Activated T-helper 2 cell treated with anti-CD3 and anti-CD28 coated beads, Interferon-gamma antibody, Interleukin-2, Interleukin-4, amounts not matched to agents 10 μg/mL and 5 μg/mL and 100 μg/mL, durations not matched to agents 14 hours and 24 hours and 36 hours (primary cell): ENCODE measurements at places on chromosomes 5 and 9.

DNA sequence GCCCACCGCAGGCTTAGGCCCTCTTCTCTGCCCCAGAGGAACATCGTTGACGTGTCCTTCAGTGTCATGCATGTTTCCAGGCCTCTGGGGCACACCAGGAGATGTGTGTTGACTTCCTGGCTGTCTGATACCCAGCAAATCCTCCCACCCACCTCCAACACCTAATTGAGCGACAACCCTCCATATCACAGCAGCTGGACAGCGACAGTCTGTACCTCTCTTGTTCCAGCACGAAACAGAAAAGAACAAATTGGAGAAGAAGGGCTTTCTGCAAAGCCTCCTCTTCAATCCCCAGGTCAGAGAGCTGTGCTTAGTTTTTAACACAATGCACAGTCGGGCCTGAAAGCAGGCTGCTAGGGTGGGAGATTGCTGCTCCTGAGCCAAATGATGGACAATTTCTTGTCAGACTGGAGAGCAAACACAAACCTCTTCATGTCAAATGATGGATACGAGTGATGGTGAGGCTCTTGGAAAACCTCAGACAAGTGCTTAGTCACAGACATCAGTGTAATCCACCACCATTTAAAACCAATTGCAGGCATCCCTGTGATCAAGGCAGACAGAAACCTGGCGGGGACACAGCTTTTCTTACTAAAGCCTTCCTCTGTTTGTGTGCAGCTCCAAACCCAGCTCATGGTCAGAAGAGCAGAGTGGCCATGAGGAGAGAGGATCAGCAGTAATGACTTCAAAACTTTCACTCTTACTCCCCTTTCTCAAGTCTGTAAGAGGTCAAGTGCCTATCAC, 110.6 kb downstream of the EBF1 start:
- no peaks in the 10 kb centered on the region for H3K27me3 ChIP-seq
- DNase-seq: no peak
- no peak overlapping the region for H3K4me3 ChIP-seq
- no peak overlapping the region for H3K27ac ChIP-seq

- H3K27ac ChIP-seq: no peak overlapping the region
- peaks cover 7% of the 10 kb centered on the region for H3K27me3 ChIP-seq
- no peaks in the 10 kb centered on the region for H3K36me3 ChIP-seq
- no peak for DNase-seq
Measured at GRCh38 chr5:140602147-140602546, 30.8 kb downstream of the CD14 start.

DNA sequence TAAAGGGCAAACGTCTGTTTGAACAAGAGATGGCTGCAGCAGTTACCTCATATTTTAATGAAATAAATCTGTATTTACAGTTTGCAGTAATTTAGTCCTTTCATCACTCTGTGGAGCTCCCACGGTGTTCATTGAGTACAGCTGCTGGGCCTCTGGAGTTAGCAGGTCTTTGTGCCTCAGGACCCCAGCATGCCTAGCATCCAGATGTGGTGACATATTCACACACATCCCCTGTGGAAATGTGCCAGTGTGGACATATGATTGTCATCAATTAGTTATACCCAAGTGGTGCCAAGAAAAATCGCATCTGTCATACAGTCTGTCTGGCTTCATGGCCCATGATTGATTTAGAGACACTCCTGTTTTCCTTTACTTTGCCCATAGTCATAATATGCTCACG, 77.3 kb downstream of the NNT start:
- no peaks in the 10 kb centered on the region for H3K27me3 ChIP-seq
- peaks cover 28% of the 10 kb centered on the region for H3K36me3 ChIP-seq
- no peak overlapping the region for H3K4me3 ChIP-seq
- H3K4me1 ChIP-seq: peaks cover 6% of the 10 kb centered on the region
- no peak for DNase-seq

DNA sequence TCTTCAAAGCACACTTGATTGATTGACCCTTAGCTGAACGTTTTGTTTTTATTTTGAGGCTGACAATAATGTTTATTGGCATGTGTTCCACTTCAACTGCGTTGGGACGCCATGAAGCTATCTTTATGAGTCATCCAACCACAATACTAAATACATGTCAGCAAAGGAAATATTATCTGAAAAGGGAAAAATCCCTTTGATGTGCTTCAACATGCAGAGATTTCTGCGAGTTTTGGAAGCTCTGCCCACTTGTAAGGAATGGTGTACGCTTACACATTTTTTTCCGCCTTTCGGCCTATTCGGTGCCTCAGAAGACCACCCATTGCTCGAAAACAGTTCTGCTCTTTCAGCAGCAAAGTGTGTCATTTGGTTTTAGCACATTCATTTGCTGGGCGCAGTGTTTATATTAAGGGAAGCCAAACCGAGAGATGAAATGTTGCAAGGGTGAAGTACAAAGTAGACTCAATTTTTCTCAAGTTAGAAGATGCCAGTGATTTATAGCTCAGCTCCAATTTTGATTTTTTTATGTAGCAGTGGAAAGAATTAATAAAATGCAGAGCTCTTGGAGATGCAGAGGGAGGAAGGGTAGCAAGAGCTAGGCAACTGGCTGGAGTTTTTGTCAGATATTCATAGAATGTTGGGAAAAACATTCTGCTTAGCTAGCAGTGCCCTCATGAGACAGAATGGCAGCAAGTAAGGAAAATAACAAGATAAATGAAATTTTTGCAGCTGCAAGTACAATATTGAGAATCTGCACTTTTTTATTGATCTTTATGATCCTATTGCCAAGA, 68.9 kb downstream of the PRDM6 start:
- DNase-seq: no peak
- H3K4me1 ChIP-seq: no peaks in the 10 kb centered on the region
- peaks cover 16% of the 10 kb centered on the region for H3K27me3 ChIP-seq
- no peak overlapping the region for H3K27ac ChIP-seq
- no peaks in the 10 kb centered on the region for H3K36me3 ChIP-seq

DNA sequence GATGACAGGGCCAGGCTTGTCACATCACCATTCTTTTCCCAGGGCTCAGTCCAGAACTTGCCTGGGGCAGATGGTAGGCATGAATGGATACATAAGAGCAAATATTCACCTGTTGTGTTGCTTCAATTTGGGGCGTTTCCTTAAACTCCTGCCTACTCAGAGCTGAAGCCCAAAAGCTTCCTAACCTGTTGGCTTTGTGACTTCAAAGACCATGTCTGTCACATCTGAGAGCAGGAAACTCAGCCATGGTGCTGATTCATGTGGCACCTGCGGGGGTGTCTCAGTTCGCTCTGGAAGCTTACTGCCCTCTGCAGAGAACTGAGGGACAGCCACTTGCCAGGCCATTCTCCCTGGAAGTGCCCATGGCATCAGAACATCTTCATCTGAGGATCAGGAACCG, 246.6 kb downstream of the HSPA4 start:
- H3K36me3 ChIP-seq: no peaks in the 10 kb centered on the region
- DNase-seq: no peak
- no peaks in the 10 kb centered on the region for H3K4me1 ChIP-seq

- no peaks in the 10 kb centered on the region for H3K36me3 ChIP-seq
- no peak overlapping the region for H3K4me3 ChIP-seq
- peaks cover 1% of the 10 kb centered on the region for H3K27me3 ChIP-seq
- H3K27ac ChIP-seq: no peak overlapping the region
- DNase-seq: no peak
Measured at GRCh38 chr5:129141078-129141477, 46.5 kb downstream of the ISOC1 start.

DNA sequence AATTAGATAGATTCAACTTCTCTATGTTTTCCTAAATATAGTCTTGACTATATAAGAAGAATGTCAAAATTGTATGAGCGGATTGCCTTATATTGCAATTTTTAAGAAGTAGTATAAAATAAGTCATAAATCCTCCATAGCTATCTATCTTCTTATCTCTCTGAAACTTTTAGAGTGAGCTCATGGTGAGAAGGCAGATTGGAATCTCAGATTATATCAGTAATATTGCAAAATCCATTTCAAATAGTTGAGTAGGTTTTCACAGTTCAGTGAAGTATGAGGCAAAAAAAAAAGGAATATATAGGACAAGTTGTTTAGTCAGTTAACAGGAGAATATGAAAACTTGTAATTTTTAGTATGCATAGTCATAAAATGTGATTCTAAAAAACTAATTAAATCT, 156.4 kb downstream of the FAM174A start:
- DNase-seq: no peak
- peaks cover 6% of the 10 kb centered on the region for H3K27me3 ChIP-seq
- H3K4me1 ChIP-seq: peaks cover 16% of the 10 kb centered on the region

- H3K4me1 ChIP-seq: no peaks in the 10 kb centered on the region
- no peaks in the 10 kb centered on the region for H3K36me3 ChIP-seq
- no peaks in the 10 kb centered on the region for H3K27me3 ChIP-seq
- DNase-seq: no peak
Measured at GRCh38 chr5:2391021-2391420, 360.5 kb downstream of the IRX2 start.

- no peak overlapping the region for H3K27ac ChIP-seq
- no peaks in the 10 kb centered on the region for H3K36me3 ChIP-seq
- no peaks in the 10 kb centered on the region for H3K4me1 ChIP-seq
Measured at GRCh38 chr5:17403695-17404490, 94.1 kb upstream of the TAF11L2 start.

DNA sequence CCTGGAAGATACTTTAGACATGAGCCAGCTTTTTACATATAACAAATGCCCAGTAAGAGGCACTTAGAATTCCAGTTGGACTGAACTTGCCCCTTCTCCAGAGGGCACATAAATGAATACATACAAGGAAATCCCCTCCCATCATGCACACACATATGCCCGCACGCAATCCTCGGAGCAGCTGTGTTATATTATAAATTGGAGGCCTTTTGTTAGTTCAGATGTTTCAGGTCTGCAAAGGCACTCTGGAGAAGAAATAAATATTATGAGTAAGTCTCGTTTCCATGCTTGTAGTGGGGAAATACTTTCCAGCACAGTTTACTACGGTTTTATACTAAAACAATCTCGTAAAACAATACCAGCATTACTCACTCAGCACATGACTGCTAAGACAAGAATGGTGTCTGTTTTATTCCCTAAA, 17.6 kb upstream of the MUSK start:
- no peak overlapping the region for H3K4me3 ChIP-seq
- no peaks in the 10 kb centered on the region for H3K27me3 ChIP-seq

DNA sequence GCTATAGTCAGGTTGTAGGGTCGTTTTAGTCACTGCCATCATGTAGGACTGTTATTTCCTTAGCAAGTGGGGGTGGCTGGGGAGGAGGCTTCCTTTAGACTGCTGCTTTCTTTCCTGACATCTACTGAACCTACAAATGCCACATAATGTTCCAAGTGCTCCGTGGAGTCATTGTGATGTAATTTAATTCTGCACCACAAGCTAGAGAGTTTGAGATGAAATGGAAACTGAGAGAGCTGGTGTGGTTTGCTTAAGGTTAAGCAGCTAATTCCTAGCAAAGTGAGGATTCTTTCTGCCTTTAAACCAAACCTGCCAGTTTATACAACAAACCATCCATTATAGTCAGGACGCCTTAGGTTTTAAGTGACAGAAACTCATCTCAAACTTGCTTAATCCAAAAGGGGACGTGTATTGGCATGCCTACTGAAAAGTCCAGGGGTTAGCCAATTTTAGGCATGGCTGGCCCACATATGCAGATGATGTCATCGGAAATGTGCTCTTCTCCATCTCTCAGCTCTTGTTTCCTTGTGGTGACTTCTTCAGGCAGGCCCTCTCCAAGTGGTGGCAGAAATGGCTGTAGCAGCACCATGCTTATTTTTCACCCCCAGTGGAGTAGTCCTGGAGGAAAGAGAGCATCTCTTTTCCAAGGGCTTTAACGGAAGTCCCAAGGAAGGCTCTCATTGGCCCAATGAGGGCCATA, 30.5 kb downstream of the ZNF618 start:
- no peak for DNase-seq
- H3K27me3 ChIP-seq: peaks cover 12% of the 10 kb centered on the region
- no peak overlapping the region for H3K4me3 ChIP-seq
- no peaks in the 10 kb centered on the region for H3K4me1 ChIP-seq
- H3K36me3 ChIP-seq: no peaks in the 10 kb centered on the region
